ENCODE measurements at places on chromosomes 6 and 20.

DNA sequence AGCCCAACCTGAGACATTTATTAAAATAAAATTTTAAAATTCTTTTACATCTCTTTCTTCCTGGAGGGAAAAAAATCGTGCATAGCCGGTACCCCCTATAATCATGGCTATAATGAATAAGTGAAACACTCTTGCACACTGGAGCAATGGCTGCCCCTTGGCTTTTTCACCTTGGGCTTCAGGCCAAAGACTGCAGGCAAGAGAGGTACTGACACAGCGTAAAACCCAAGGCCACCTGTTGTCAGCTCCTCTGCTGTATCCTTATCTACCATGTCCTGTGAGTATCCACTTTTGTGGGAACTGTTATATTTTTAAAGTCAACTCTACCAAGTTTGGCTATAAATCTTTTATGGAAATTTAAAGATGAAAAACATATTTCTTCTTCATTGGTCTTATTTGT lies 23.0 kb upstream of the LY86 start:
- no peak for DNase-seq

- DNase-seq, result no peak
Measured at GRCh38 chr6:143198312-143198711, 137.6 kb downstream of the AIG1 start.

- DNase-seq, result peak; percentile 17
Measured at GRCh38 chr20:208942-209566, 18.0 kb upstream of the DEFB129 start.

DNA sequence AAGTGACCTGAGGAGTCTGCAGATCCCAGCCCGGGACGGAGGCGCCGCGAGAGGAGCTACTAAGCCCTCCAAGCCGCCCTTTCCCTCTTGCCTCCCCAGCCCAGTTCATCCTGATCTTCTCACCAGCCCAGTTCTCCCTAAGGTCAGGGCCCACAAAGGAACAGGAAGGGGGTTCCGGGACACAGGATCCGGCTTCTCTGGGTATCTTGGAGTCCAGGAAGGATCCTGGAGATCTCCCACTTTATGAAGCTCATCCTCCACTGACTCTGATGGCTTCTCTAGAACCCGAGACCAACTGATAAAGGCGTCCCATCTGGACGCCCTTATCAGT lies 36.9 kb upstream of the HLA-C start:
- DNase-seq, result no peak

GRCh38 chr6:160055813-160056212 lies 65.8 kb upstream of the SLC22A1 start:
- no peak for DNase-seq

- no peak for DNase-seq
Measured at GRCh38 chr6:16346831-16347230, 108.4 kb downstream of the GMPR start.

DNA sequence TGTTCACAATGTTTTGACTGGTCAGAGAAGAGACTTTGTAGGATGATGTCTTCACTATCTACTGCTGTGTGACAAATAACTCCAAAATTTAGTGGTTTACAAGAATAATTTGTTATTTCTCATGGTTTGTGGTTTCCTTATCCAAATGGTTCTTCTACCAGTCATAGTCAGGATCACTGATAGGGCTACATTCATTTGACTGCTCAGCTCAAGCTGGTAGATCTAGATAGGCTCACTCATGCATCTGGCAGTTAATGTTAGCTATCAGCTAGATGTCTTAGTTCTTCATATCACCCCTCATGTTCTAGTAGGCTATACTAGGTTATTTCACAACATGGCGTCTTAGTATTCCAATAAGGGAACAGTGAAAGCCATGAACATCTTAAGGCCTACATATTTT lies 131.0 kb downstream of the ID4 start:
- no peak for DNase-seq

DNA sequence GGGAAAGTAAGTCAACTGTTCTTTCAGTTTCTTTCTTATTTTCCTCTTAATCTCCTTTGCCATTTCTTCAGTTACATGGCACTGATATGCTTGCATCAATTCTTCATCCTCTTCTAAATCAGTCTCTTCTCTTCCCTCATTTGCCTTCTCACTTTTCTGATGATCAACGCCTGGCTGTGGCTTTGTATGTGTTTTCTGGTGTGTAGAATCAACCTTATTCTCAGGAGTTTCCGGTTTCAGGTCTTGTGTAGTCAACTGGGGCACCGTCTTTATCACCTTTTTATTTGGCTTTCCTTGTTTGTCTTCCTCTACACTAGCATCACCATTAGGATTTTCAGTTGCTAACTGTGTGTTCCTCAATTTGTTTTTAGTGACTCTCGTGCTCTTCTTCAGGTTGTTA lies 31.6 kb downstream of the AHI1 start:
- no peak for DNase-seq

GRCh38 chr20:19440660-19441527 lies 228.5 kb downstream of the SLC24A3 start:
- no peak for DNase-seq

GRCh38 chr6:13488015-13488895 lies 855 bp upstream of the GFOD1 start:
- peak; percentile 27 for DNase-seq

GRCh38 chr6:129776542-129777330 lies 66.8 kb upstream of the ARHGAP18 start:
- DNase-seq, result no peak

DNA sequence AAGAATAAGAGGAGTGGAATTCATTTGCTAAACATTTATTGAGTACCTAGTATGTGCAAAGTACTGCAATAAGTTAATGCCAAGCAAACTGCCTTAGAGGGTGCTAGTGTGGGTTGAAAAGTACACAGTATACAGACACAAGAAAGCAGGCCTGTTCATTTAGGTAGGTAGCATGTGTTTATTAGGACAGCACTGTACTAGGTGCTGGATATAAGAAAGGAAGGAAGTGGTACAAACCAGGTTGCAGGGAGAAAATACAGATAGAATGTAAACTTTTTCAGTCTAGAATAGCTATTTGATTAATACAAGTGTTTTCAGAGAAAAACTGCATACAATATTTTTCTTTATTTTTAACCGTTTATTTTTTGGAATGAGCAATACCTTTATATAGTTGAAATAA lies 68.1 kb downstream of the PHF20 start:
- no peak for DNase-seq

GRCh38 chr6:104613416-104614001 lies 246.2 kb downstream of the HACE1 start:
- DNase-seq, result no peak

- DNase-seq, result no peak
Measured at GRCh38 chr6:79813143-79813850, 134.1 kb downstream of the ELOVL4 start.

DNA sequence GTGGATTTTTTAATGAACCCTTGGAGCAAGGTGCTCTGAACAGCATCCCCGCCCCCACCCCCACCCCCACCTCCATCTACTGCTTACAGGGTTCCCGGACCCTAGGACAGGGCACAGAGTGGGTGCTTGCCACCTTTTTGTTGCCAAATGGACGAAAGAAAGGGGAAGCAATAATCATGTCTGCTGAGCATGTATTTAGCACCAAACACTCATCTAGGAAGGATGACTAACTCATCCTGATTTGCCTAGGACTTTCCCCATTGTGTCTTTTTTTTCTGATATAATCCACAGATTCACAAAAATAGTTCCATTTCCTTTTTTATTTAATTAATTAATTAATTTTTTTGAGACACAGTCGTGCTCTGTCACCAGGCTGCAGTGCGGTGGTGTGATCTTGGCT lies 1.2 kb upstream of the PLTP start:
- no peak for DNase-seq

DNA sequence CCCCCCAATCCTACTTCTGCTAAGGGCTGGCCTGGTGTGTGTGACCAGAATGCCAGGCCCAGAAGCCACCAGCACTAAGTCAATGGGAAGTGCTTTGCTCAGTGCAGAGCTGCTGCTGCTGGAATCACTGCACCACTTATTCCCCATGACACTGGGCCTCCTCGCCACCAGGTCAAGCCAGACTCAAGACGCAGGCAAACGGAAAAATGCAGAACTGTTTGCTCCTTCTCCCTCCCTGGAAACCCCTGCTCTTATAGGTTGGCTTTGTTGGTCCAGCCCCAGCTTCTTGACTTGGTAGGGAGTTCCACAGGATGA lies 121.9 kb downstream of the PHACTR3 start:
- no peak for DNase-seq

GRCh38 chr6:152048921-152049320 lies 241.4 kb downstream of the ESR1 start:
- no peak for DNase-seq

DNA sequence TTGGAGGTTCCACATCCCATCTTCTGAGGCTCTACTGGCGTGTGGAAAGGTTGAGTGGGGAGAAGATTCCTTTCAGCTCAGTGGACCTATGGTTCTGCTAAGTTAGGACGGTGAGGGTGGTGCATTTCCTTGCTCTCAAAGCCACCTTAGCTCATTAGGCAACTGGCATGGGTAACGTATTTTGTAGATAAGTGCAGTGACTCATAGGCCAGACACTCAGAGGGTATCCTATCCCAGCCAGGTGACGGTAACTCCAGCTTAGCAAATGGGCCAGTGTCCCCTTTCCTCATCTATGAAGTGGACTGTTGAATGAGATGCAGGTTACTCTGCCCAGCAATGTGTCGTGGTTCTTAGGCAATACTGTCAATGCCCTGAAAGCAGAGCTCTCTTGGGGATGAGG lies 3.7 kb downstream of the RPS6KA2 start:
- no peak for DNase-seq

- DNase-seq, result no peak
Measured at GRCh38 chr20:54070187-54070987, at the start of gene BCAS1. TSS of gene BCAS1 (minus strand) at chr20:54070594. CDS start at chr20:54058718, 11,876 bp downstream.

DNA sequence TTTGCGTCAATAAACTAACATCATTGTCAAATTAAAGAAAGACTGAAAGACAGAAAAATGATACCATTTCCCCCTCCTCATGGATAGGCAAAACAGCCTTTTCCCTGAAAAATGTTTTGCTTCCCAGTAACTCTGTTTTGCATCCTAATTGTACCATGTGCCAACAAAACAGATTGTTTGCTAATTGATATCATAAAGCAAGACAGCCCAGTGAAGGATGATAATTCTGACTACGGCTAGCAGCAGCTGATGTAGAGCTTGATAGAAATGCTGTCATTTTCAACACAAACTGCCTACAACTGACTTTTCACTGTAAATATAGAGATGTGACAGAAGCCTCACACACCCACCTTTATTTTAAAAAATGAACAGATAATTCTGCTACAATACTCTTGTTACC lies 1061.6 kb downstream of the HACE1 start:
- no peak for DNase-seq
